Effector CD8-positive, alpha-beta T cell (primary cell): ENCODE measurements at places on chromosomes 11 and 22.
A peak's percentile ranks its signal among the peaks of the same experiment; 100 is the strongest.

DNA sequence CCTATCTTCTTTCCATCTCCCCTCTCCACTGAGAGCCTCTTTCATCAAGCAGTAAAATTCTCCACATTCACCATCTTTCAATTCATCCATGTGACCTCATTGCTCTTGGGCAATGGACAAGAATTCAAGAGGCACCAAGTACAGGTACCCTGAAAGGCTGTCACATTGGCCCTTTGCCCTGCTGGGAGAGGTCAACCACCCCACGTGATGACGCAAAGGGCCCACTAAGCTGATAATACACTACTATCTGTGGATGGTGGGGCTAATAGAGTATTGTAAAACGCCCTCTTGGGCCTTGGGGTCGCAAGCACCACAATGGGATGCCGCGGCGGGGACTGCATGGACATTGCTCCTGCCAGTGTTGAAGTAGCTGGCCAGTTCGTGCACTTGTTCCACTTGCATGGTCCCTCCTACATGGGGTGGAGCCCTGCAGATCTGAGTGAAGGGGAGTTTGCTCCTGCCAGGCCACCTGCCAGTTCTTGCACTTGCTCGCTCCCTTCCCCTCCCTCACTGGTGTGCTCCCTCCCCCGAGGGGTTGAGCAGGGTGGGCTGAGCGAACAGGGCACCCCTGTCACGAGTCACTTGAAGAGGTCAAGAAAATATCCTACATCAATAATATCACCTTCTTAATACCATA lies 1578.8 kb upstream of the RAG2 start:
- DNase-seq, result no peak

DNA sequence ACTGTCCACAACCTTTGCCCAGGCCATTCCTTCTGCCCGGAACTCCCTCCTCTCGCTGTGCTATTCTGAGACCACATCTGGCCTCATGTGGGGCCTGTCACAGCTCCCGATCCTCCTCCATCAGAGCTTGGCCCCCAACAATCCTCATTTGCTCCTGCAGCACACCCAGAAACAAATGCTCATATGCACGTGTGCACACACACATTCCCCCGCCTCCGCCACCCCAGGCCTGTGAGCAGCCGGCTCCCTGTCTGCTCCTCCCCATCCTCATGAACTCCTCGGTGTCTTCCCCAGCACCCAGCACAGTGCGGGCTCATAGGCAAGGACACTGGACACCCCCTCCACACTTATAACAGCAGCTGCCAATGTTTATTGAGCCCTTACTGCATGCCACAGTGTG lies 29.7 kb upstream of the PICK1 start:
- no peak for DNase-seq

DNA sequence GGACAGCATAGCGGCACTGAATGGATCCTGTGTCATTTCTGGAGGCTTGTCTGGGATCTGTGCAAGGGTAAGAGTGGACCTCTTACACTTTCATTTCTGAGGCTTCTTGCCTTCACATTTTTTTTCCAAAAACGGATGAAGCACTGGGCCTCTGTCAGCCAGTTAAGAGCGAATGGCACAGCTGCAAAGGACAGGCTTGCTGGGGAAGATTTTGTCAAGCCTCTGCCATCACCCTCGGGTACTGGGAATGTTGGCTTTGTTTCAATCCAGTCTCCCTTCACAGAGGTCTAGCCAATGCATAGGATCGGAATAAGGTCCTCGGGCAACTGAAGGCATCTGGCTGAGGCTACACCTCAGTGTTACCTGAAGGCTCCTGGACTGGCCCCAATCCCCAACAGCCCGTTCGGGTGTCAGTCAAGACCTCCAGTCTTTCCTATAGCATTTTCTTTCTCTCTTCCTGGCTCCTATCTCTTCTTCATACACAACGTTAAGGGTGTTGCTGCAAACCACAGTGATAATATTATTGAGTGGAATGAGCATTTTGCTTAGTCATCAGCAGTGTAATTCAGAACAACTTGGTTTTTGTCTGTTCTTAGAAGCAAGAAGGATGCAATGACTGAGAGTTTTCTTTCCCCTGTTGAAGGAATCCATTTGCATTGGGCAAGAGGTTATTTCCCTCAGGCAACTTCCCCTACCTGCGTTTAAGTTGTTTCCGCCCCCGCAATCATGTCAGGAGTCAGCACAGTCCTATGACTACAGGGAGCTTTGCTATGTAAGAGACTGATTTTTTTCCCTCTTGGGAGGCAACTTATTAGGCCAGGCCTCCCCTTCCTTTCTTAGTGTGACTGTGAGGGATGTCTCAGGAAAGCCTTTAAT lies 22.8 kb downstream of the NPAT start:
- DNase-seq, result no peak

- DNase-seq, result no peak
These were observed 67.5 kb downstream of the PRR5L start for GRCh38 chr11:36363361-36364268.

- DNase-seq, result no peak
These were observed 60.3 kb downstream of the LRRC74B start for GRCh38 chr22:21106000-21106399.

- peak; percentile 35 for DNase-seq
These were observed 619 bp downstream of the MSANTD2 start for GRCh38 chr11:124799348-124800225.

DNA sequence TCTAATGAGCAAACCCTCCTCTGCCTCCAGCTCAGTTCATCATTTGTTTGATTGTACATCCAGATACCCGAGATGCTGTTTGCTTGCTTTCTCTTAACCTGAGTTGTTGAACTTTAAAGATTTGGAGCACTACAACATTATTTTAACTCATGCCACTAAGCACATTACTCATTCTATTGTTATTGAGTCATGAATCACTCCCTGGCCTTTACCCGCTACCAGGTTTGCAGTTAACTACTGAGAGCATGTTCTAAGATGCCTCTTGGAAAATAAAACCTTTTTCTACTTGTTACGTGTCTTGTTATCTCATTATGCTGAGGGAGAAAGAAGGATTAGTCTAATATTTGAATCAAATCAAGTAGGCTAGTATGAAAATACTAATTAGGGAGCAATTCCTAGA lies 720.6 kb upstream of the ANO5 start:
- no peak for DNase-seq

- no peak for DNase-seq
These were observed 18.7 kb upstream of the BID start for GRCh38 chr22:17792854-17793434.
